ENCODE measurements at places on chromosomes 12 and 14.

DNA sequence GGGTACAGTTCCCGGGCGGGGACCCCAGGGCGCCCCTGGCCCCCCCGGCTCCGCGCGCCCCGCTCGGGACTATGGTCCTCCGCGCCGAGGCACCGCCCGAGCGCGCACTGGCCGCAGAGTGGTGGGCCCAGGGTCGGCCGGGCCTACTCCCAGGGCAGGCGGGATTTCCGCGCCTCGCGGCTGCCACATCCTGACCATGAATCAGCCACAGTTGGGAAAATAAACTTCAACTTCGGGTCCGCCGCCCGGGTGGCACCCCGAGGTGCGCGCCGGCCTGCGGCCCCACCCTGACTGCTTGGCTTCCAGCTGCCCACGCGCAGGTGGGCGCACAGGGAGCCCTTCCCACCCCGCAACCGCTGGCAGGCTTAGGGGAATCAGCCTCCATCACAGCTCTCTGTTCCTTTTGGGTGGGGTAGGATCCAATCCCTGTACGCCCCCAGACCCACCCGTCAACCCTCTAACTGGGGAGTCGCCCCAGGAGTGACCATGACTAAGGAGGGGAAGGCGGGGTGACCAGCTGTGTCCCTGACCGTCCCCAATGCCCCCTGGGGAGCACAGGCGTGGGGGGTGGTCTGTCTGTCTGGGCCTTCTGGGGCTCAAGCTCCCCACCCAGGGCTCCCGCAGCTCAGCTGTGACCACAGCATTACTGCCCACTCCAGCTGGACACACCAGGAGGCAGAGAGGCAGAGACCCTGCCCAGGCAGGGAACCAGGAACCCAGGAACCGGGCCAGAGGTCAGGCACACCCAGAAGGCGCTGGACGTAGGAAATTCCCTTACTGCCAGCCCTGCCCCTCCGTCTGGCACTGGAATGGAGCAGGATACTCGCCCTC, 678 bp downstream of the INF2 start:
- DNase-seq, result no peak

DNA sequence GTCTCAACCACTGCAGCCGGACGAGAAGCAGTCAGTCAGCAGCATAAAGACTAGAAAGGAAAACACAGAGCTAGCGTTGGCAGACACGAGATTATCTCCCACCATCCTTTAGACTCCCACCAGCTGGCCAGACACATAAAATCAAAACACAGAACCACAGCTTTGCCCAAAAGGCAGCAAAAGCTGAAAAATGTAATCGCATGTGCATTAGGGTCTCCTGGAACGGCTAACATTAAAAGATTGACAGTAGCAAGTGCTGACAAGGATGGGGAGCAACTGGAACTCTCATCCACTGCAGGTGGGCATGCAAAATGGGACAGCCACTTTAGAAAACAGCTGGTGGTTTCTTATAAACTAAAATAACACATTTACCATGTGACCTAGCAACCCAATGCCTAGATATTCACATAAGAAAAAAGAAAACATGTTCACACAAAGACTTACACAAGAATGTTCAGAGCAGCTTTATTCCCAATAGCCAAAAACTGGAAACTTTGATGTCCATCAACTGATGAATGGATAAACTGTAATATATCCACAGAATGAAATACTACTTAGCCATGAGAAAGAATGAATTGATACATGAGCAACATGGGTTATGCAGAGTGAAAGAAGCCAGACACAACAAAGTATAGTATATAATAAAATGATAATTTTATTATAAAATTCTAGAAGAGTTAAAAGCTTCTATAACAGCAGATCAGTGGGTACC, 37.7 kb downstream of the NCOR2 start:
- no peak for DNase-seq

- DNase-seq, result no peak
Measured at GRCh38 chr14:44863271-44863670, 98.5 kb downstream of the KLHL28 start.

DNA sequence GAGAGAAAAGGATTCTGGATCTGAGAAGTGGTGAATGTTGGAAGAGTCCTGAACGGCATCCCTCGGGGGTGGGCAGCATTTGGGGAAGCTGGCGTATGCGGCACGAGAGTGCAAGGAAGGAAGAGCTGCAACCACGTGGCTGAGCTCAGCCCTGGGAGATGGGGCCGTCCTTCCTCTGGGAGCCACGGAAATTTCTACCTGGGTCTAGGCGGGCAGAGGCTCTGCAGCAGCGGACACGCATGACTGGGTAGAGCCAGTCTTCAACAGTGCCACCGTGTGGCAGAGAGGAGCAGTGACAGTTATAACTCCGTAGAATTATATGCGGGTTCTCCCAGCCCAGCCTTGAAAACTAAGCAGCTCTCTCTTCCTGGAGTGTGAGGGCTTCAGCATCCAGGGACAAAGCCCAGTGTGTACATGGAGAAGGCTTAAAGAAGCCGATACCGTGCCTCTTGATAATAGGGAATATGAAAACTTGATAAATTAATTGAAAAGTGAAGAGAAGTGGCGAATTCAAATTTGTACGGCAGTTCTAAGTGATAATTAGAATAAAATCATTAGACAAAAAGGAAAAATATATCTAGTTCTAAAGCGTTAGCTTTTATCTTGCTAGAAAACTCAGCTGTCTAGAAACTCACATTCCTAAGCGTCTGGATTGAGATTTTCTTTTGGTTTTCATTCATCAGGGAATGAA, 82.9 kb upstream of the STXBP6 start:
- peak; percentile 66 for DNase-seq

Data from lower lobe of right lung (tissue), 2 donors.